ENCODE measurements at places on chromosomes 3 and 15. TPM values are rescaled to one million over a fixed set of nuclear protein-coding genes. Genes with fewer than 3 reads are reported as not detected.

The ZNF106 gene
- total RNA-seq = 61.7 TPM

The NUP210 gene
- total RNA-seq = 19.4 TPM

The PRSS50 gene
- total RNA-seq = 0.31 TPM

The ZNF501 gene
- 25.0 TPM for total RNA-seq

The GOLGA6L7 gene
- not detected for total RNA-seq

The ASB14 gene
- not detected for total RNA-seq

The MYRIP gene
- 10.0 TPM for total RNA-seq

Data from parietal lobe (tissue), 2 donors.